Gastrocnemius medialis (tissue), 4 donors: ENCODE measurements at places on chromosomes 5 and 9. TPM values are rescaled to one million over a fixed set of nuclear protein-coding genes. Genes with fewer than 3 reads are reported as not detected.

SLC46A2 gene
- 0.13 TPM for total RNA-seq

PCDHA11 gene
- not detected for total RNA-seq

GRCh38 chr9:122107291-122107805 is 14.2 kb upstream of the TTLL11 start:
- DNase-seq: no peak

DNA sequence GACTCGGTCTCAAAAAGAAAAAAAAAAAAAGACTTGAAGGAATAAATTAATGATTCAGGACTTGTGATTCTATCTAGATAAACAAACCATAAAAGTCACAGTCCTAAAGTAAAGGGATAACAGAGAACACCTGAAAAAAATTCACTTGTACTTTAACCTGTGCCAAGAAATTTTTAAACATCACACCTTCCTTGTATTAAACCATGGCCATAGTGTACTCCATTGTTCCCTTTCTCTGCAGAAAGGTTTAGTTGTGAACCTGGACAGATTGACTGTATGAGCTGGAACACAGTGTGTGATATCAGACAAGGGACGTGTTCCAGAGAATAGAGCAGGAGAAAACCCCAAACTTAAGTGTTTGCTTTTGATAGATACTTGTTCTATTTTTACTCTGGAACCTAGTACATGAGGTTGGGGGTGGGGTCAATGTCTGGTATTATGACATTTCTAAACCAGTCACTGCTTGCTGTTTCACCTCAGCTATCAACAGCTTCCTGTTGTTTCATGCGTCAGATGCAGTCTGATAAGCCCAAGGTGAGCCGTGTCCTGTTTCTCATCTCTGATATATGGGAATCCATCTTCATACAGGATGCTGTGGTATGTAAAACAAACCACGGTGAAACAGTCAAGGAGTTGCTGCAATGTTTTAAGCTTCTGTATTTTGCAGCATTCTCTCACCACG is 62.5 kb upstream of the ITGA1 start:
- DNase-seq: no peak

DNA sequence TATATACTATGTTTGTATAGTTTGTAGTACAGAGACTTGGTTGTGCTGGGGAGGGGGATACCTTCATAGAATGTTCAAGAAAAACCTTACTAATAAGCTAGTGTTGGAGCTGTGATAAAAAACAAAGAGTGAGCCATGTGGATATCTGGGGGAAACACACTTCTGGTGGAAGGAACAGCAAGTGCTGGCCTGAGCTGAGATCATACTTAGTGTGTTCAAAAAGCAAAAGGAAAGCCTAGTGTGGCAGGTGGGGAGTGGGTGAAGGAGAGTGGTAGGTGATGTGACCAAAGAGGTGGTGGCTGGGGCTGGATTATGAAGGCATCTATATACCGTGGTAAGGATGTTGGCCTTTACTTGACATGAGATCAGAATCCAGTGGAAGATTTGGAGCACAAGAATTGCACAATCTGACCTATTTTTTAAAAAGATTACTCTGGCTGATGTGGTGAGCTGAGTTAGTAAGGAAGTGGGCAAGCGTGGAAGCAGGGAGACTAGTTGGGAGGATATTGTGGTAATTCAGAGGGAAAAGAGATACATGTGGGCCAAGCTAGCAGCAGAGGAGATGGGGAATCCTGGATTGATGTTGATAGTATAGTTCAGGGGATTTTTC is 26.6 kb downstream of the PALM2AKAP2 start:
- peak; percentile 23 for DNase-seq

DNA sequence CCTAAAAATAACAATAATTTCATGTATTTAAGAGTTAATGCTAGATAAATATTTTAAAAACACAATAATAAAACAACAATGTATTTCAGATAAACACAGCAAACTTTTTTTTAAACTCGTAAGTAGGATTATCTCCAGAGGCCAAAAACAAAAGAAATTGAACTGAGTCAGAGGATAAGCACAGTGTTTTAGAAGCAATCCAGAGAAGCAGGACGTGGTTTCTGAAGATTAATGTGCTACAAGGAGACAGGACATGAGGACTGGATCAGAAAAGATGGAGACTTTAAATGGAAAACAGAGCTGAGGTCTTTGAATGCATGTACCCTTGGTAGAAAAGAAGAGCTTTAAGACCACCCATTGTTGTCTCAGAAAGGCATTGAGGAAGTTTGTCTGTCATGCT is 491.2 kb upstream of the TLE4 start:
- no peak for DNase-seq

DNA sequence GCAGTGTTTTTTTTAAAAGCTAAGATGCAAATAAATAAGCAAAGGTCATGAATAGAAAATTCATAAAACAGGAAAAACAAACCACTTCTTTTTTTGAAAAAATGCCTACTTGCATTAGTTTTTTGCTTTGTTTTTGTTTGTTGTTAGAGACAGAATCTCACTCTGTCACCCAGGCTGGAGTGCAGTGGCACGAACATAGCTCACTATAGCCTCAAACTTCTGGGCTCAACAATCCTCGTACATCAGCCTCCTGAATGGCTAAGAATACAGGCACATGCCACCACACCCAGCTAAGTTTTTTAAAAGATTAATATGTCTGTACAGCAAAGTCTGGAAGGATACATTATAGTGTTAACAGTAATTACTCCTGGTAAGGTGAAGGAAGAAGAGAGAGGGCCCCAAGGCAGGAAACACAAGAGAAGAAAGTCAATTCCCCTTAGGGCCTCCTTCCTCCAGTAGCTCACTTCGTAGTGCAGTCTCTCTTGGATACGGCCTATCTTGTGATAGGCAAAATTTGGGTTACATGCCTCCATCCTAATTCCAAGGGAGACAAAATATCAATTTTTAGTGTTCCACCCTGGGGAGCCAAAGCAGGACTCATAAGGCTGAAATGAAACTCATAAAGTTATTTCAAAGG is 15.3 kb downstream of the FAM169A start:
- DNase-seq: no peak

DNA sequence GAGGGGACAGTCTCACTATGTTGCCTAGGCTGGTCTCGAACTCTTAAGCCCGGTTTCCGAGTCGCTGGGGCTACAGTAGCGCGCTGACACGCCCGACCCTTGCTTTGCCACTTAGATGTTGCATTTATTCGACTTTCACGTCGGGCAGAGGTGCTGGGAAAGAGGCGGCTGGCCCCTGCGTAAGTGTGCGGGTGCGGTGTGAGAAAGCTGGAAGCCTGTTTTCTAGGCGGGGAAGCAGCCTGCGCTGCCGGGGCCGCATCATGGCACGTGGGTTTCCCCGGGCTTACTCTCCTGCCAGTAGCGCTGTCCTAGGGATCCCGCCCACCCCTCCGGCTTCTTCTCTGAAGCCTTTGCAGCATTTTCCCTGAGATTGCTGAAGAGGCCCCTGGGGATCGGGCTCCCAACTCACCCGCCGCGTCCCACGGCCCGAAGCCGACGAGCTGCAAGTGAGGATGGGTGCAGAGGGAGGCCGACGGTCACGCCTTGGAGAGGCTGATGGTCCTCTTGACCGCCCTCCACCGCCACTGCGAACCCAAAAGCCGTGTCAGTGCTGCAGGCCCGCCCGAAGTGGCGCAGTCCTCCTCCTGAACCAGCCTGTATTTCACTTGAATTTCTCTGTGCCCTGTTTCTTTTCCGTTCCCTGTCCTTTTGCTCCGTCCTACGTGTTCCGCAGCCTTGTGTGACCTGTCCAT is 5.8 kb upstream of the TRIM41 start:
- no peak for DNase-seq

DNA sequence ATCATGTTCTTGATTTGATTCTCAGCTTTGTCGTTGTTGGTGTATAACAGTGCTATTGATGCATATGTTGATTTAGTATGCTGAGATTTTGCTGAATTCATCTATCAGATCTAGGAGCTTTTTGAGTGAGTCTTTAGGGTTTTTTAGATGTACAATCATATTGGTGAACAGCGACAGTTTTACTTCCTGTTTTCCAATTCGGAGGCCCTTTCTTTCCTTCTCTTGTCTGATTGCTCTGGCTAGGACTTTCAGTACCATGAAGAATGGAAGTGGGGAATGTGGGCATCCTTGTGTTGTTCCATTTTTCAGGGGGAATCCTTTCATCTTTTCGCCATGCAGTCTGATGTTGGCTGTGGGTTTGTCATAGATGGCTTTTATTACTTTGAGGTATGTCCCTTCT is 100.4 kb downstream of the SGCD start:
- no peak for DNase-seq

GRCh38 chr5:50666261-50667022 is at the start of gene PARP8:
Gene PARP8, plus strand, starts transcription at chr5:50666637. Its CDS starts 459 bp downstream, at chr5:50667096.
- DNase-seq: peak; percentile 17

- DNase-seq: peak; percentile 32
Observed at GRCh38 chr5:157143127-157143971, 684 bp upstream of the MED7 start.

DNA sequence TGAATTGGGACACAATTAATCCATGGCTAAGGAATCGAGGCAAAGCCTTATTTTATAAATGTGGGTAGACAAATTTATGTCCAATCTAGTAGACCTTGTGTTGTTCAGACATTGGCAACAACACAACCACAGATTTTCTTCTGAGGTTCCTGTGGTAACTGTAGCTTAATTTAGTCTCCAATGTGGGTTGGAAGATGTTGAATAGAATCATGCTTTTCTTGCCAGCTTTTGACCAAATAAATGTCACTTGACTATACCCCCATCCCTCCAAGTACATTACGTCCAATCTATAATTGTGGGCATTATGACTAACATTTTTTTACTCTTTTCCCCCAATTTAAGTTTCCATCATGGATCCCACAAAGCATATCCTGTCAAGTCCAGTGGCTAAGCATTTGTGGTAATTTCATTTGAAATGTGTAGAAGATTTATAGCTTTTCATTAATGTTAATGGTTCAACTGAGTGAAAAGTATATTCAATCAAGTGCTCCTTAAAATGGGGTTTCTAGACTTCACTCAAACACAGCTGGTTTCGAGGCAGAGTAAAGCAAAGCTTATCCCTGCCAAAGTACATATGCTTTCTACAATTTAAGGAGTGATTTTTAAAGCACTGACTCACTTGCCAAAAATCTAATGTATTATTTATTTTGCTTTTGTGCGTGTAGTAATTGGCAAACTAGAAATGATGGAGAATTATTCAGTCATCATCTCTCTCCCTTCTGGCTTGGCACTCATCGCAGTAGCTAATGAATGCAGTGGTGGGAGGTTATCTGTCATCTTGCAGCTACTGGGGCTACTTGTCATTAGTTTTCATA is 141.8 kb downstream of the FAM174A start:
- no peak for DNase-seq

- DNase-seq: no peak
Observed at GRCh38 chr9:5430912-5431311, 6.8 kb downstream of the PLGRKT start.

DMRT3 gene
- 0.24 TPM for total RNA-seq

OR1Q1 gene
- total RNA-seq: not detected

DNA sequence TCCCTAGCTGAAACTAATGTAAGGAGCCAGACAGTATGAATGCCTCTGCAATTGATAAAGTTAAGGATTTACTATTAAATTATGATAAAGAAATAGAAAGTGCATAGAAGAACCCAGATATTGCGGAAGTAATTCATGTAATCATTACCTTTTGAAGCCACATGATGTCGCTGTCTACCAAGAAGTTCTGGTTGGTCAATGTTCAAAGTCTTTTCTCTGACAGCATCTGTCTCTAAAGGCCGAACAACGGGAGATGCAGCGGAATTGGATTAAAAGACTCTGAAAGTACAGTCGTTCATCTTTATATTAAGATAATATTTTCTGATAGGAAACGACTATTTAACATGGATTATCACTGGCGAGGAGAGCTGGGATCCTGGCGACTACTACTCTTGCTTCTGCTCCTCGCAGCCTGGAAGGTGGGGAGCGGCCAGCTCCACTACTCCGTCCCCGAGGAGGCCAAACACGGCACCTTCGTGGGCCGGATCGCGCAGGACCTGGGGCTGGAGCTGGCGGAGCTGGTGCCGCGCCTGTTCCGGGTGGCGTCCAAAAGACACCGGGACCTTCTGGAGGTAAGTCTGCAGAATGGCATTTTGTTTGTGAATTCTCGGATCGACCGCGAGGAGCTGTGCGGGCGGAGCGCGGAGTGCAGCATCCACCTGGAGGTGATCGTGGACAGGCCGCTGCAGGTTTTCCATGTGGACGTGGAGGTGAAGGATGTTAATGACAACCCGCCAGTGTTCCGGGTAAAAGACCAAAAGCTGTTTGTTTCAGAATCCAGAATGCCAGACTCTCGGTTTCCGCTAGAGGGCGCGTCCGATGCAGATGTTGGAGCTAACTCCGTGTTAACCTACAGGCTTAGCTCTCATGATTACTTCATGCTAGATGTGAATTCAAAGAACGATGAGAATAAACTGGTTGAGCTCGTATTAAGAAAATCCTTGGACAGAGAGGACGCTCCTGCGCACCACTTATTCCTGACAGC is at the start of gene PCDHA8:
TSS of gene PCDHA8 (plus strand) at position 210 of the 985 bp plus-strand sequence. CDS start at position 345, 135 bp downstream.
- DNase-seq: no peak

NKD2 gene
- total RNA-seq: not detected

ENTR1 gene
- 33.9 TPM for total RNA-seq
